ENCODE measurements at places on chromosomes 7 and 10. TPM values are rescaled to one million over a fixed set of nuclear protein-coding genes. Genes with fewer than 3 reads are reported as not detected.

The SPDYE6 gene
- total RNA-seq = not detected

The RPEL1 gene
- not detected for total RNA-seq

The GLCCI1 gene
- 8.9 TPM for total RNA-seq

The ANTXRL gene
- total RNA-seq = not detected

The NRCAM gene
- total RNA-seq = 0.38 TPM

The DKK1 gene
- total RNA-seq = 1.0 TPM

The ZNF107 gene
- total RNA-seq = not detected

The SPDYE9 gene
- not detected for total RNA-seq

The OR2A1 gene
- total RNA-seq = not detected

The GNGT1 gene
- total RNA-seq = not detected

The AVPI1 gene
- 13.6 TPM for total RNA-seq

The MET gene
- 14.6 TPM for total RNA-seq

The AKAP9 gene
- total RNA-seq = 16.3 TPM

The SERPINE1 gene
- 3.4 TPM for total RNA-seq

The SFRP4 gene
- not detected for total RNA-seq

The PNLIPRP1 gene
- total RNA-seq = not detected

The TMEM176B gene
- 0.80 TPM for total RNA-seq

The TMUB1 gene
- 67.4 TPM for total RNA-seq

The ATOH7 gene
- 0.15 TPM for total RNA-seq

The ADRB1 gene
- 0.24 TPM for total RNA-seq

The CABCOCO1 gene
- not detected for total RNA-seq

The AGMO gene
- total RNA-seq = 1.1 TPM

The GRID2IP gene
- 0.33 TPM for total RNA-seq

The CAMK2G gene
- 26.6 TPM for total RNA-seq

The PAPOLB gene
- total RNA-seq = not detected

The ADIRF gene
- not detected for total RNA-seq

The GPR158 gene
- 0.35 TPM for total RNA-seq

The KLHDC10 gene
- 15.5 TPM for total RNA-seq

The METTL27 gene
- total RNA-seq = 7.4 TPM

The CREM gene
- 36.0 TPM for total RNA-seq

The AMZ1 gene
- not detected for total RNA-seq

The IFIT1 gene
- total RNA-seq = 4.0 TPM

The FAM171A1 gene
- total RNA-seq = 30.7 TPM

The CYP3A7 gene
- total RNA-seq = not detected

The IL2RA gene
- total RNA-seq = not detected

The ST8SIA6 gene
- 1.8 TPM for total RNA-seq

The TMED4 gene
- total RNA-seq = 94.4 TPM

The NEUROD6 gene
- not detected for total RNA-seq

The LIMK1 gene
- total RNA-seq = 99.4 TPM

The XRCC2 gene
- total RNA-seq = 9.5 TPM

The LRGUK gene
- total RNA-seq = 0.59 TPM

The ATG9B gene
- total RNA-seq = 1.7 TPM

The MMRN2 gene
- 2.7 TPM for total RNA-seq

The FOXI2 gene
- 1.2 TPM for total RNA-seq

The BCAP29 gene
- total RNA-seq = 31.0 TPM

The MRPL32 gene
- 89.8 TPM for total RNA-seq

The A1CF gene
- total RNA-seq = not detected

The FMC1 gene
- total RNA-seq = 24.7 TPM

The CPED1 gene
- not detected for total RNA-seq

The KNDC1 gene
- 16.7 TPM for total RNA-seq

The SGPL1 gene
- total RNA-seq = 35.0 TPM

The ACTL6B gene
- total RNA-seq = 0.90 TPM

The DGKB gene
- 0.52 TPM for total RNA-seq
